Heart right ventricle (tissue), 16 donors: ENCODE measurements at places on chromosomes 6 and 20.

DNA sequence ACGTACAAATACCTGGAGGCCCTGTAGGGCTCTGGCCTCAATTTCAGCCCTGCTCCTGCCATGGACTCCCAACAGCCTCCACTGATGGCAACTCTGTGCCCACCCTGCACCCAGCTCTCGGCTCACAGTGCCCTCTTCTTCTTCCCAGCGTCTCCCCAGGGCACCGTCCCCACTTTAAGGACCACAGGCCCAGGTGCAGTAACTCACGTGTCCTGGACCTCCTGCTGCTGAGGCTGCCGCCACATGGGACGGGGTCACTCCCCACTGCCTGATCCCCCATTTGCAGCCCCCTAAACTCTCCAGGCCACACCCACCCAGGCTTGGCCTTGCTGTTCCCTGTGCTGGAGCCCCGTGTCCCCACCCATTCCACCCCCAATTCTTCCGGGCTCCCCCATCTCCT, 223.4 kb downstream of the PREX1 start:
- no peaks in the 10 kb centered on the region for H3K4me1 ChIP-seq
- H3K4me3 ChIP-seq, result no peak overlapping the region
- no peak for DNase-seq
- H3K36me3 ChIP-seq, result no peaks in the 10 kb centered on the region

GRCh38 chr6:121110733-121111132, 223.5 kb downstream of the TBC1D32 start:
- no peaks in the 10 kb centered on the region for H3K36me3 ChIP-seq
- DNase-seq, result no peak
- no peaks in the 10 kb centered on the region for H3K4me1 ChIP-seq

DNA sequence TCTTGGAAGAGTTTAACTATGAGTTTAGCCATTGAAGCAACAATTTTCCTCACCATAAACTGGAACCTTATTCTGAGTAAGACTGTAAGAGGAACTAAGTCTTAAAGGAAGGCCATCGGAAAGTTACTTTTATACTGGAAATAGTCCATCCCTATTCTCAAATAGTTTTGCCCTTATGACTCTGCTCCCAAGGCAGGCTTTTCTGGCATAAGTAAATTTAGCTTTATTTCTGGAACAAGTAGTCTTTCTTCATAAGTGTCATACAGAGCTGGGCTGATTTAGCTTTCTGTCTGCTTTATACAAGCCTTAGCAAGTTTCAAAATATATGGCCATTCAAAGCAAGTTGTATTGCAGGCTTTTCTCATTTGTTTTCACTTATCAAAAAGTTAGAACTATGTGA, 328.1 kb downstream of the HACE1 start:
- no peak for DNase-seq
- H3K4me3 ChIP-seq, result no peak overlapping the region
- no peak overlapping the region for H3K27ac ChIP-seq
- no peaks in the 10 kb centered on the region for H3K4me1 ChIP-seq
- H3K27me3 ChIP-seq, result no peaks in the 10 kb centered on the region
- no peaks in the 10 kb centered on the region for H3K36me3 ChIP-seq

DNA sequence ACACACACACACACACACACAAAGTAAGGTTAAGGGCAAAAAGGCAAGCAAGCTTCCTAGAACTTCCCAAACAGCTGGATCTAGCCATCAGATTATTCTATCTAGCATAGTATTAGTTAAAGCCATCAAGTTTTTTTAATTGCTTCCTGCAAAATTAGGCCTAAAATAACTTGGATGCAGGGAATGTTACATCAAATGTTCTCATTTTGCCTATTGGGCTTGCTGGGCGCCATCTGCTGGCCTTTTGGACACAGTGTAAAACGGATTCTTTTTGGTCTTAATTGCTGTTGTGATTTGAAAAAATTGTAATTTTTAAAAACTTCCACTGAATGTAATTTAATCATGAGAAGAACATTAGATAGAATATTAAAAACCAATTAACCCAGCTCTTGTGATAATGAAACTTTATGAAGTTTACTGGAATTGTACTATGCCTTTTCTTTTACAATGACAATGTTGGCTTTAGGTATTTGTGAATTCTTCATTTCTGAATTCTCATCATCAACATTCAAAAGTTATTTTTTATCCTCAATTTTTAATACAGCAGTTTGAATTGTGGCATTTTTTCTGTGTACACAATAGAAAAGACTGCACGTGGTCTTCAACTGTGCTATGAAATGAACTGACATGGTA, 6.8 kb downstream of the MKKS start:
- H3K27me3 ChIP-seq, result no peaks in the 10 kb centered on the region
- no peak overlapping the region for H3K4me3 ChIP-seq
- H3K36me3 ChIP-seq, result no peaks in the 10 kb centered on the region
- DNase-seq, result peak; percentile 39
- H3K4me1 ChIP-seq, result peaks cover 71% of the 10 kb centered on the region

GRCh38 chr20:41365777-41366545, 657 bp downstream of the EMILIN3 start:
- H3K27ac ChIP-seq, result no peak overlapping the region
- peaks cover 18% of the 10 kb centered on the region for H3K27me3 ChIP-seq
- peaks cover 15% of the 10 kb centered on the region for H3K4me1 ChIP-seq
- no peaks in the 10 kb centered on the region for H3K36me3 ChIP-seq
- H3K4me3 ChIP-seq, result peak overlapping the region; percentile 29

- H3K36me3 ChIP-seq, result no peaks in the 10 kb centered on the region
- peaks cover 85% of the 10 kb centered on the region for H3K4me1 ChIP-seq
- H3K4me3 ChIP-seq, result peak overlapping the region; percentile 31
- H3K27ac ChIP-seq, result peak overlapping the region; percentile 26
Observed at GRCh38 chr20:4814696-4815252, 93.1 kb downstream of the PRND start.

DNA sequence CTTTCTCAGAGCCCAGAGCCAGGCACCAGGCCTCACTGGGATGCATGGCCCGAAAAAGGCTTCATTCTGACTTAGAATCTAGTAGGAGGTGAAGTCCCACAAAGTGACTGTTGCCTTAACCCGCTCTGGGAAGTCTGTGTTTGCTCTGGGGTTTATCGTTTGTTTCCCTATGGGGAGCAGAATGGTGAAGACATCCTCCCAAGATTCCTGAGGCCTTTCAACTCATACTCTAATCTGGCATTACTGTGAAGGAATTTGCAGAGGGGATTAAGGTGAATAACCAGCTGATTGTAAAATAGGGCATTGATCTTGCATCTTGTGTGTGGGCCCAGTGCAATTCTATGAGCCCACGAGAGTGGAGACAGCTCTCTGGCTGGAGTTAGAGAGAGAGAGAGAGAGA, 67.8 kb downstream of the CDH26 start:
- no peaks in the 10 kb centered on the region for H3K36me3 ChIP-seq
- no peak overlapping the region for H3K4me3 ChIP-seq
- H3K27ac ChIP-seq, result no peak overlapping the region
- H3K4me1 ChIP-seq, result no peaks in the 10 kb centered on the region

DNA sequence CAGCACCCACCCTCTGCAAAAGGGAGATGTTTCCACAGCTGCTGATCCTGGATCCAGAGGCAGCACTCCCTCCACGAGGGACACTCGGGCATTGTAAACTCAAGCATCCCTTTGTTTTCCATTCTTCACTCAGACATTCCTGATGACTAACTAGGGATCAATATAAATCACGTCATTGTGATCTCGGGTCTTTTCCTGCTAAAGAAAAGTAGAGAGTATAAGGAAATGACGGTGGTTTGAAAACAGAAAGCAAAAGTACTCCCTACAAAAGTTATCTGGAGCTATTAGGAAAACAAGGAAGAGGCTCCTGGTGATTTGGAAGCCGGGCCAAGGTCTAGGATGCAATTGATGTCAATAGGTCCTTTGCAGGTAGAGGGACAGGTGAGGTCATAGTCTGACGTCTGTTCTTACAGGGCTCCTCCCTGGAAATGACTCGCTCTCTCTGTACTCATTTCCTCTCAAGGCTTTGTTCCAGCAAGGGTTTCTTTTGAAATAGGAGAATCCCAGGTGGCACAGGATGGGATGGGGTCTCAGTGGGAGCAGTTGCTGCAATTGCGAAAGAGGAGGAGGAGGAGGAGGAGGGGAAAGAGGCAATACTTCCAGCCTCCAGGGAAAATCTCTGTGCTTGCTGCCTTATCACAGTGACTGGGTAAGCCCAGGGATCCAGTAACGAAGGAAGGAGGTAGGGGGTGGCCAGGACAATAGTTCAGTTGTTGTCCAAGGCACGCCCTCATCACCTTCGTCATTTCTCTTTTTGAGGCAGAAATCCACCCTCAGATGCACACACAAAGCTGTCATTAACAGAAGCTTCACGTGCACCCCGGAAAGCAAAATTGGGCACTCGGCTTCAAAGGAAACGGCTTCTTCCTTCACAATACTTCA, 222.8 kb downstream of the LY86 start:
- H3K36me3 ChIP-seq, result no peaks in the 10 kb centered on the region
- no peak for DNase-seq
- peak overlapping the region; percentile 79 for H3K27ac ChIP-seq
- no peaks in the 10 kb centered on the region for H3K27me3 ChIP-seq
- H3K4me1 ChIP-seq, result peaks cover 44% of the 10 kb centered on the region

DNA sequence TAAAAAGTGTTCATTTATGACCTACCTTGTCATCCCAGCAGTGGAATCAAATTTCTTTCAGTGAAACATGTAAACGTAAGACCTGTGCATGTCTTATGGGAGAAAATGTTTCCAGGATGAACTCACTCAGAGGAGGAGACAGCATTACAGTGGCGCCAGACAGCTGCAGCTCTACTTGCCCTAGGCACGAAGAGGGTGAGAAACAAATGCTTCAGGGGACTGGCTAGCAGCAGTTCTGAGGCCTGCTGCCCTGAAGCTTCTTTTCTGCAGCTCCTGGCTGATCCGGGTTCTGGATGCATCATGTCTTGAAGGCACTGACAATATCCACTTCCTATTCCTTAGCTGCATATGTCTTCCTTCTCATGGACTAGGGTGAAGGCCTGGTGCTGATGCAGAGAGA, 120.2 kb downstream of the QRSL1 start:
- H3K27ac ChIP-seq, result no peak overlapping the region
- DNase-seq, result no peak
- H3K27me3 ChIP-seq, result no peaks in the 10 kb centered on the region
- H3K36me3 ChIP-seq, result no peaks in the 10 kb centered on the region
- H3K4me1 ChIP-seq, result no peaks in the 10 kb centered on the region

GRCh38 chr6:140091895-140092294, 717.4 kb upstream of the CITED2 start:
- DNase-seq, result no peak
- no peaks in the 10 kb centered on the region for H3K36me3 ChIP-seq
- no peak overlapping the region for H3K4me3 ChIP-seq
- H3K27me3 ChIP-seq, result no peaks in the 10 kb centered on the region
- H3K27ac ChIP-seq, result no peak overlapping the region

- no peaks in the 10 kb centered on the region for H3K36me3 ChIP-seq
- peak; percentile 13 for DNase-seq
- no peaks in the 10 kb centered on the region for H3K27me3 ChIP-seq
- no peak overlapping the region for H3K27ac ChIP-seq
- H3K4me1 ChIP-seq, result no peaks in the 10 kb centered on the region
- H3K4me3 ChIP-seq, result no peak overlapping the region
Observed at GRCh38 chr20:23721962-23722361, 28.8 kb downstream of the CST1 start.

DNA sequence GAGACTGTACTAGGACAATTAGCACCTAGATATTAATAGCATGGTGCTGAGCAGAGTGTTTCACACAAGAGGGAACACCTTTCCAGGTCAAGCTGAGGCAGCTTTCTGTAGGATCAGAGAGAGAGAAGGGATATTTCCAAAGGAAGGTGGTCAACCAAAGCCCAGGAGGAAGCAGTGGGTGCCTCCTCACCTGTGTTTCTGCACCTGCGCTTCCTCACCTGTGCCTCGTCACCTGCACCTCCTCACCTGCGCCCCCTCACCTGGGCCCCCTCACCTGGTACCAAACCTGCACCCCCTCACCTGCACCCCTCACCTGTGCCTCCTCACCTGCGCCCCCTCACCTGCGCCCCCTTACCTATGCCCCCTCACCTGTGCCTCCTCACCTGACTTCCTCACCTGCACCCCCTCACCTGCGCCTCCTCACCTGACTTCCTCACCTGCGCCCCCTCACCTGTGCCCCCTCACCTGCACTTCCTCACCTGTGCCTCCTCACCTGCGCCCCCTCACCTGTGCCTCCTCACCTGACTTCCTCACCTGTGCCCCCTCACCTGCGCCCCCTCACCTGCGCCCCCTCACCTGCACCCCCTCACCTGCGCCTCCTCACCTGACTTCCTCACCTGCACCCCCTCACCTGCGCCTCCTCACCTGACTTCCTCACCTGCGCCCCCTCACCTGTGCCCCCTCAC, 67.9 kb downstream of the TTLL2 start:
- H3K36me3 ChIP-seq, result no peaks in the 10 kb centered on the region
- DNase-seq, result no peak
- no peaks in the 10 kb centered on the region for H3K27me3 ChIP-seq

GRCh38 chr6:71238351-71238750, 50.3 kb upstream of the OGFRL1 start:
- H3K27me3 ChIP-seq, result no peaks in the 10 kb centered on the region
- H3K36me3 ChIP-seq, result no peaks in the 10 kb centered on the region
- no peak for DNase-seq
- no peak overlapping the region for H3K27ac ChIP-seq
- no peaks in the 10 kb centered on the region for H3K4me1 ChIP-seq
- no peak overlapping the region for H3K4me3 ChIP-seq

- DNase-seq, result no peak
- no peak overlapping the region for H3K4me3 ChIP-seq
- no peaks in the 10 kb centered on the region for H3K36me3 ChIP-seq
- no peaks in the 10 kb centered on the region for H3K27me3 ChIP-seq
Observed at GRCh38 chr6:335572-335971, 43.3 kb downstream of the DUSP22 start.

DNA sequence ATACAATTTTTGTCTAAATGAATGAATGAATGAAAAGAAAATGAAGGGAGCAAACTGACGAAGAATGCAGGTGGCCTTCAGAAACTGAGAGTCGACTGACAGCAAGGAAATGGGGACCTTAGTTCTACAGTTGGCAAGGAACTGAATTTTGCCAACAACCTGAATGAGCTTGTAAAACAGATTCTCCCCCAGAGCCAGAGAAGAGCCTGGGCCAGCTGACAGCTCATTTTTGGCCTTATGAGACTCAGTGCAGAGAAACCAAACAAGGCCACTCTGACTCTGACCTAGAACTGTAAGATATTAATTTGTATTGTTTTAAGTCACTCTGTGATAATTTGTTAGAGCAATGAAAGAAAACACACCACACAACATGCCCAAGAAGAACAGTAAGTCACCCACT, 21.8 kb downstream of the MAN1A1 start:
- H3K27me3 ChIP-seq, result no peaks in the 10 kb centered on the region
- H3K36me3 ChIP-seq, result peaks cover 10% of the 10 kb centered on the region
- no peak overlapping the region for H3K27ac ChIP-seq
- DNase-seq, result no peak
- no peaks in the 10 kb centered on the region for H3K4me1 ChIP-seq

- H3K27me3 ChIP-seq, result peaks cover 27% of the 10 kb centered on the region
- DNase-seq, result no peak
- no peak overlapping the region for H3K27ac ChIP-seq
- H3K36me3 ChIP-seq, result no peaks in the 10 kb centered on the region
- H3K4me1 ChIP-seq, result peaks cover 21% of the 10 kb centered on the region
Observed at GRCh38 chr6:37549154-37549553, 49.5 kb upstream of the CCDC167 start.
